ENCODE measurements at places on chromosomes 11 and 22.

DNA sequence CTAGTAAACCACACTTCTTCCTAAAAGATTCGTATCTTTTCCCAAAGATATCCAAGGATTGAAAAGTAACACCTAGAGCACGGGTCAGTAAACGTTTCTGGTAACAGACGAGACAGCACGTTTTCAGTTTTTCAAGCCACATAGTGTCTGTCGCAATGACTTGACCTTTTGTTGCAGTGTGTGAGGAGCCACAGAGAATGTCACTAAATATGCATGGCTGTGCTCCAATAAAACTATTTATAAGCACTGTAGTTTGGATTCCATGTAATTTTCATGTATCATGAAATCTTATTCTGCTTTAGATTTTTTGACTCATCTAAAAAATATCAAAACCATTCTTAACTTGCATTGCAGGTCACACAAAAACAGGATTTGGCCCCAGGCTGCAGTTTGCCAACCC lies 18.3 kb upstream of the MICAL3 start:
- no peak for DNase-seq

- no peak for DNase-seq
These were observed at the start of gene OR4C5 for GRCh38 chr11:48366365-48366764. TSS of gene OR4C5 (minus strand) at chr11:48366465. CDS start at chr11:48366465, 0 bp downstream.

DNA sequence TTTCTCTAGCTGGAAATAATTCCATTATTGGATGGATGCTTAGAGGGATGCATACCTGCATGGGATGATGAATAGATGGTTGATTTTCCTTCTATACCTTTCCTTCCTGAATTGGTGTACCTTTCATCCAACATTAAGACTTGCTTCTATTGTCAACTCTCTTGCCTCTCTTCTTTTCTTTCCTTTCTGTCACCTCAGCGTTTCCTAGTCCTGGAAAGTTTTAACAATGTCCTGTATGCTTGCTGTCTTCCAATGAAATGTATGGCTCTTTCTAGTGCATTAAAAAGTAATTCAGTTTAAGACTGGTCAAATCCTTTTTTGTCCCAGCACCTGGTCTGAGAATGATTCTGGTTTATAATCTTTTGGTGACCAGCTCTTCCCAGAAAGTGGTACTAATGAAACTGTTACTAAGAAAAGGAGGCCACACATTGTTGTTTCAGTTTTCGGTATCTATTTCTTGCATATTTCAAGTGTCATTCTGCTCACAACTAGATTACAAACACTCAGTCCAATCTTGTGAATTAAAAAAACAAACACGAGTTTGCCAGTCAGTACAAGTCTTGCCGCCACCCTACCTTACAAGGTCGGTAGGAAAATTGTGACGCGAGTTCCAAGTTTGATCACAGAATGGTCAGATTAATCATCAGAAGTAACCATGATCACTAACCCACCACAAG lies 8.0 kb downstream of the POU2AF1 start:
- DNase-seq = peak; percentile 85

GRCh38 chr11:75233754-75234172 lies 6.8 kb upstream of the TPBGL start:
- DNase-seq = peak; percentile 23

GRCh38 chr11:106815209-106815608 lies 203.1 kb downstream of the GUCY1A2 start:
- no peak for DNase-seq

DNA sequence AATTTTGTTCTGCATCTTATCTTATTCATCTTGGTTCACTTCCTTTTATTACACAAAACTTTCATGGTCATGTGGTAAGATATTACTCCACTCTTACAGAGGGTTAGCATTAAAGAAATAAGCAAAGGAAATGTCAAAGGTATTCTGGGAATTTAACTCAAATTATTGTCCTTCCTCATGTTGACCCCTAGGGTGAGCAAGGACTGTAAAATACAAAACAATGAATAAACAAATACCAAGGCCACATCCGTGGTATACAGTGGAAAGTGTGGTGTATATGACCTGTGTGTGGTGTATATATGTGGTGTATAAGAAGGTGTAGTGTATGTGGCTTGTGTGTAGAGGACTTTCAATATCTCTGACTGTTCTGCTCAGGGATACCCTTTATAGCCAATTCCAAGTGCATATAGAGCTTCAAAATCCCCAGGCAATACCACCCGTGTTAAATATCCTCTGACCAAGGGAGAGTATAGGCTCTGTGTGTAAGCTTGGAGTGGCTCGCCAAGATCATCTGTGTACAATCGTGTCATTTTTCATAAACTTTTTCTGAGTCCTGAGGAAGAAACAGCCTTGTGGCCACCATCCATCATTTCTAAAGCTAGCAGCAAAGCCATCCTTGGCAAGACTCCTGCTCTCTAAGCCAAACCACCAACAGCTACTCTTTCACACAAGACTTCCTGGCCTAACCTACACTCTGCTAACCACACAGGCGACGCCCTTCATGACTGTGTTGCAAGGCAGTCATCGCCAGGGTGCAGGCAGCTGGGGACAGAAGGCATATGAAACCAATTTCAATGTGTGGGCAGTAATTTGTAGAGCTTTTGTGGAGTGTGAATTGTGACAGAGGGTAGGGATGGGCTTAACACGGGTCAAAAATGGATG lies 548.0 kb downstream of the ETS1 start:
- peak; percentile 64 for DNase-seq

DNA sequence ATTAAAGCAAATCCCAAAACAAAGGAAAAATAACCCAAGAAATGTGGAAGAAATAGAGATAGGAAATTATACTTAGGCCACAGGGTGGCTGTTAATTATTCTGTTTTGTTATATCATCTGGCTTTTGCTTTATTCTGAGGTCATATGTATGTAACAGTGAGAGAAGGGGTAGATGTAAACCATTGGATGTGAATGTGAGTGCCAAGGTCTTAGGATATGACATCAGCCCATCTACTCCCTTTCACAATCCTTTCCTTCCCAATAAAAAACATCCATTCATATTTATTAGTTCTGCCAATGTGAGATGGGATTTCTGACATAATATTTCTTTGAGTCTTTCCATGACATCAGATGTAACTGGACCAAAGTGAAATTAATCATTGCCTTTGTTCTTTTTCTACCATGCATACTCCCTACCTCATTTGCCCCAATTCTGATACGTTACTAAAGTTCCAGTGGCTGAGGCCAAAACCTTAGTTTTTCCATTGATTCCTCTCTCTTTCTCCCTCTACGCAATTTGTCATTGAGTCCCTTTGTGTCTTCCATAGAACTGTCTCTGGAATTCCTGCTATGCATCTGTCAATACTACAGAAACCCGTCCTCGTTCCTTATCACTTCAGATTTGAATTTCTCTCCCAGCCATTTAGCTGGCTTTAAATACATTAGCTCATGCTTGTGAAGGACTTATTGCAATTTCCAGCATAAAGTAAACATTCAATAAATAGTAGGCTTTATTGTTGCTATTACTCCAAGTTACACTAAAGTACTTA lies 170.3 kb downstream of the ARHGAP42 start:
- DNase-seq = no peak

Data from GM12865 (cell line).